Hindlimb muscle (tissue), 1 donor: ENCODE measurements at places on chromosomes 16 and 17. TPM values are rescaled to one million over a fixed set of nuclear protein-coding genes. Genes with fewer than 3 reads are reported as not detected.

DNA sequence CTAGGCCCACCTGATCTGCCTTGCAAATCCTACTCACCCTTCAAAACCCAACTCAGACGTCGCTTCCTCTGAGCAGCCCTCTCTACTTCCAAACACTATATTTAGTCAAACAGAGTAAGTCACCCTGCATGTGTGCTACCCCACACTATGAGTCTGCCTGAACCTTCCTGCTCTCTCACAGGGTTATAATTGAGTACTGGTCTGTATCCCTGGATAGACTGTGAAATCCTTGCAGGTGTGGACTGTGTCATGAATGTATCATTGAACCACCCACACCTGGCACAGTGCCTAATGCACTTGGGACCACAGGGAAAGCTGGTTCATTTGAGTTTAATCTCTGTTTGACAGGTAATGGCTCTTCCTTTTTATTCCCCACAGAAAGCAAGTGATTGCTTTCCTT lies 3.4 kb downstream of the FBXO39 start:
- DNase-seq: no peak

DNA sequence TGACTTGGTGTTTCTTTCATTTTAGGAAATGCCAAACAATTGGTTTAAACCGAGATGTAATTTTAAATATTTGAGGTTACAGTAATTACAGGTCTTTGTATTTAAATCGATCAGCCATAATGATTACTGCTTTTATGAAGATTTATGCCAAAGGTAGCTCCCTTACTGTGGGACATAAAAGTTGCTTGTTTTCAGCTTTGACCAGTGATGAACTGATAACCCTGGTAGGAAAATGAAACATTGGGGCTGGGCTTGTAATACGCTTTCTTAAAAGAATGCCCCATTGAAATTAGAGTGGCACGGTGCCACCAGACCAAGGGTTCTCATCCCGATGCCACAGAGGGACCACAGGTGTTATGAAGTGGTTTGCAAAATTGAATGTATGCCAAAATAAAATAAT lies 7.3 kb downstream of the TNRC6A start:
- no peak for DNase-seq

Gene EFNB3
- polyA plus RNA-seq: 5.4 TPM

Gene ATMIN
- polyA plus RNA-seq: 28.6 TPM

Gene FBXL16
- polyA plus RNA-seq: 0.52 TPM

Gene NOD2
- polyA plus RNA-seq: 2.3 TPM

DNA sequence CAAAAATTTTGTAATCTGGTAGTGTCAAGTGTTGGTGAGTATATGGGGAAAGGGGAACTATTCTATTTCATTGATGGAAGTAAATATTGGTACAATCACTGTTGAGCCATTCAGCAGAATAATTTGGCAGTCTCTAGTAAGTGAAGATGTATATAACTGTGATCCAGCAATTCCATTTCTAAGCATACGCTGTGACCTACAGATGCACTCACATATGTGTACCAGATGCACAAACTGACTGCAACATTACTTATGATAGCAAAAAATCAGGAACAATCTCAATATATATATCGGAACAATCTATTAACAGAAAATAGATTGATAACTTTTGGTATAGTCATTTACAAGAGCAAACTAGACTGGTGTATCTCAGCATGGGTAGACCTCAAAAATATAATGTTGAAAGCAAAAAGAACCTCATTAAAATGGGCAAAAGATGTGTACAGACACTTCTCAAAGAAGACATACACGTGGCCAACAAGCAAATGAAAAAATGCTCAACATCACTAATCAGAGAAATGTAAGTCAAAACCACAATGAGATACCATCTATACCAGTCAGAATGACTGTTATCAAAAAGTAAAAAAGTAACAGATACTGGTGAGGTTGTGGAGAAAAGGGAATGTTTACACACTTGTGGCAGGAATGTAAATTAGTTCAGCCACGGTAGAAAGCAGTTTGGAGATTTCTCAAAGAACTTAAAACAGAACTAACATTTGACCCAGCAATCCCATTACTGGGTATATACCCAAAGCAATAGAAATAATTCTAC lies 20.7 kb downstream of the ADAP2 start:
- DNase-seq: no peak

DNA sequence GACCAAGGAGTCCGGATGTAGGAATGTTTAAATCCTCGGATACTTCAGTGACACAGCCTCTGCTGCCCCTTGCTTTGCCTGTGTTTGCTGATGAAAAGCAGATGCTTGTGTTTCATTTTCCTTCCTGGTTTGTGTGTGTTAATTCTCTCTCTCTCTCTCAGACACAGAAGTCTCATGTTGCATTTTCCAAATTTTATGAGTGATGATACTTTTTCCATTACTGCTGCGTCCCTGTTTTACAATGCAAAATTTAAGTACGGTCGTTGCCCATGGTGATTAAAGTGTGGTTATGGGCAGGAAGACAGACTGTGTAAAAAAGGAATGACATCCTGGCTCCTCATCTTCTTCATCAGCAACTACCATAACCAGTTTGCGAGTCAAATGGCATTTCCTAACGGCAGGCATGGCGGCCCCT lies 5.7 kb downstream of the RMI2 start:
- peak; percentile 77 for DNase-seq

Gene KRTAP9-6
- polyA plus RNA-seq: 0.30 TPM

DNA sequence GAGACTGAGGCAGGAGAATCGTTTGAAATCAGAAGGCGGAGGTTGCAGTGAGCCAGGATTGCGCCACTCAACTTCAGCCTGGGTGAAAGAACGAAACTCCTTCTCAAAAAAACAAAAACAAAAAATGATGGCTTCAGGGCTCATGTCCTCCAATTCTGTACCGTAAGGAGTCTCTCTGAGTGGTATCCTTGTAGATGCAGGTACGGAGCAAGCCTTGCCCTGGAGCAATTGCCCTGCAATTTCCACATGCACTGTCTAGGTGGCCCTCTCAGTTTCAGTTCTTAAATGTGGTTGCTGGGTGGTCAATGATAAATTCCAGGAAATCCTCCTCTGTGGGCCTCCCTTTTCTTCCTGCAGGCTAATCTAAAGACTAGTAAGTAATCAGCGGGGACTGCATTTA lies 10.6 kb downstream of the TMEM238L start:
- DNase-seq: no peak

DNA sequence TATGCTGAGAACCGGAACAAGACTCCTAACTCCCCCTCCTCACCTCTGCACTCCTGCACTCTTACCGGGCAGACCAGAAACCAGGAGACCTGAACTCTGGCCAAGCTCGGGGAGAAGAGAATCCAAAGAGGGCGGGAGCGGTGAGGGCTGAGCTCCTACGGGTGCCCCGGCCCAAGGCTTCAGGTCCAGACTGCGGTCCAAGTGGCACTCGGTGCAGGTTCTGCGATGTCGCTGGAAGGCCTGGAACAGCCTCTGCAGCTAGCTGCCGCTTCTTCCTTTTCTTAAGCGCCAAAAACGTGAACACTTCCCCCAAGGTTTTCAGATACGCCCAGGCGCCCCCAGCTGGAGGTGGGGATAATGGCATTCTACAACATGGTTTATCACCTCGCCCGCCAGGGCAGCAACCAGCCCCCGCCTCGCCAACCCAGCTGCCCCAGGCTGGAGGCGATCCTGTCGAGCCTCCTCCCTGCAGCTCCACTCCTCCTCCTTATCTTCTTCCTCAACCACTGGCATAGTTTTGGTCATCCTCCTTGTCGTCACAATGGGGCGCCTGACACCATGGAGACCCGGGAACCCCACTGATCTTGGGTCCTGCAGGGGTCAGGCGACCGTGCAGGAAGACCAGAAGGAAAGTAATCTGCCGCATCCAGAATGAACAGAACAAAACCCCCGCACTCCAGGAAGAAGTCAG lies 1735.9 kb downstream of the TP53TG3F start:
- no peak for DNase-seq

- no peak for DNase-seq
Observed at GRCh38 chr16:59887856-59888255, 1153.7 kb upstream of the GOT2 start.

DNA sequence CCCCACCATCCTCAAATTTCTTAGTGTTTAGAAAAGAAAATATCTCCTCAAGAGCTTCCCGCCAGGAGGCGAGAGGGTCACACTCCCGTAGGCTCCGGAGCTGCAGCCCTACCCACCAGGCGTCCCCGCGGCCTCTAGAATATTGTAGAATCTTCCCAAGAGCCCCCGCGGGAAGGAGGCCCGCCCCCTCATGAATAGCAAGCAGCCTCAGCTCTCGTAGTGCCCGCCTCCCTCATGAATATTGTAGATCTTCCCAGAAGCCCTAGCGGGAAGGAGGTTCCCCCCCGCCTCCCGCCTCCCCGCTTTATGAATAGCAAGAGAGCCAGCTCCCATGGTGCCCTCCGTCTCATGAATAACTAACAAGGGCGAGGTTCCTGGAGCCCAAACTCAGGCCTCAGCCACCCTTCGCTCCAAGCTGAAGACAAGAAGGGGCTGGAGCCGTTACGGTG lies at the start of gene FBXO47:
FBXO47 (minus strand) TSS at position 114 of the 449 bp plus-strand sequence. CDS start 4,378 bp downstream, outside the sequence.
- peak; percentile 88 for DNase-seq

DNA sequence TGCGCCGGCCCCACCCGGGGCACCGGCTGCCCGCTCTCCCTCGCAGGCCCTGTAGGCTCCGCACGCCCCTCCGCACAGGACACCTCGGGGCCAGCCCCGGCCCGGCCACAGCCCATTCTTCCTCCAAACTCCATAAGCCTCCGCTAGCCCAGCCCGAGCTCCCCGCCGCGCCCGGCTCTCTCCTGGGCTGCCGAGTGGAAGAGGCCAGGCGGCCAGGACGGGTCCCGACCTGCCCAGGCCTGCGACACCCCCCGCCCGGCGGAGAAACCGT lies 397 bp downstream of the NCOR1 start:
- DNase-seq: no peak
